Spleen (tissue), 13 donors: ENCODE measurements at places on chromosomes 2 and 18.

DNA sequence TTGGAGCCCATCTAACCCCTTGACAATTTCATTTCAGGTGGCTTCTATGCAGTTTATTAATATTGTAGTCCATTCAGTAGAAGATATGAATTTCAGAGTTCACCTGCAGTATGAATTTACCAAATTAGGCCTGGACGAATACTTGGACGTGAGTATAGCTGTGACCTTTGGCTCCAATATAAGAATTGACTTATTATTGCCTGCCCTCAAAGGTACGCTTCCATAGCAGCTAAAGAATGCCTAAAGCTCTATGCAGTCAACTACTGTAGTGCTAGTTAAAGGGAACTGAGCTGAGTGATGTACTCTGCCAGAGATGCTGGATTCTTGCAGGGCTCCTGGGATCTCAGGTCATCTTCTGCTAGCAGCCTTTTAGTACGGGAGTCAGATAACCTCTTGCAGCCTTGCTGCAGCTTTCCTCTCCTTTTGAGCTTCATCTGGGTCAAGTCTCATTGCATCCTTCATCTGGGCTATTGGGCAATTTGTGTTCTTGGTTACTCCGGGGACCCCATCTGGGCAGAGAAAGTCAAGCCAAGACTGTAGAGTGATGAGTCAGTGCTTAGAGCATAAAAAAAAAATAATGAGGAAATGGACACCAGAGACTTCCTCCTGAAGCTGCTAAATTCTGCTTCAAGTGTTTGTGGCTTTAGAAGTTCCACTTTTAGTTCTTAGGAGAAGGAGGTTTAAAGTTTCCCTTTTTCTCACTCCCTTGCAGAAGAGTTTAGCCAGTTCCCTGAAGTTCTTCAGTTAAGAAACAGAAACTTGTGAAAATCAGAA, 105.6 kb downstream of the PRPF40A start:
- DNase-seq, result no peak

DNA sequence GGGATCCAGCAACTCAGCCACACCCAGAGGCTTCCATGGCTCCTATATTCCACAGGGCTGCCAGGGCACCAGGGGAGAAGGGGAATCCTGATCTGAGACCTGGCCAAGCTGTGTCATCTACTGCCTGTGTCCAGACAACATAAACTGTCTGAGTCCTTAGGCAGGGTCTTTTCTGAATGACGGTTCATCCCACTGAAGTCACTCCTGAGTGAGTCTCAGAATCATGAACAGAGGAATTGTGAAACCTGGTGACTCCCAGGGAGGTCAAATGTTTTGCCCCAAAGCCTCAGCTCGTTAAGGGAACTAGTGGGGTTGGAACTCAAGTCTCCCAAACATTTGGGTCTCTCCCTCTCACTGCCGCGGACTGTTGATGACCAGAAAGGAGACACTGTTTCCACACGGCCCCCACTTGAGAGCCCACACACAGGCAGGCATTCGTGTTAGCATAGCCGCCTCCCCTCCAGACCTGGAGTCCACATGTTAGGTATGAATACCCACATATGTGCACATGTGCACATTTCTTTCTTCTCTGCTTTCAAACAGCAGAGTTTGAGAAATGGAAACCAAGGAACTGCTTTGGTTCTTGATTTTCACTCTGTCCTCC, 125.0 kb upstream of the MSH6 start:
- no peak for DNase-seq

- DNase-seq, result no peak
These were observed 120.9 kb upstream of the SMIM21 start for GRCh38 chr18:75548353-75548905.

GRCh38 chr2:30026091-30027055, 105.0 kb upstream of the ALK start:
- DNase-seq, result no peak

GRCh38 chr18:3916082-3916481, 466.1 kb downstream of the TGIF1 start:
- DNase-seq, result no peak

GRCh38 chr2:29729401-29729800, 192.0 kb downstream of the ALK start:
- DNase-seq, result no peak

- DNase-seq, result no peak
These were observed 28.4 kb upstream of the RHOB start for GRCh38 chr2:20418519-20418918.

- DNase-seq, result no peak
These were observed 639.7 kb upstream of the SYT4 start for GRCh38 chr18:43916984-43917383.

DNA sequence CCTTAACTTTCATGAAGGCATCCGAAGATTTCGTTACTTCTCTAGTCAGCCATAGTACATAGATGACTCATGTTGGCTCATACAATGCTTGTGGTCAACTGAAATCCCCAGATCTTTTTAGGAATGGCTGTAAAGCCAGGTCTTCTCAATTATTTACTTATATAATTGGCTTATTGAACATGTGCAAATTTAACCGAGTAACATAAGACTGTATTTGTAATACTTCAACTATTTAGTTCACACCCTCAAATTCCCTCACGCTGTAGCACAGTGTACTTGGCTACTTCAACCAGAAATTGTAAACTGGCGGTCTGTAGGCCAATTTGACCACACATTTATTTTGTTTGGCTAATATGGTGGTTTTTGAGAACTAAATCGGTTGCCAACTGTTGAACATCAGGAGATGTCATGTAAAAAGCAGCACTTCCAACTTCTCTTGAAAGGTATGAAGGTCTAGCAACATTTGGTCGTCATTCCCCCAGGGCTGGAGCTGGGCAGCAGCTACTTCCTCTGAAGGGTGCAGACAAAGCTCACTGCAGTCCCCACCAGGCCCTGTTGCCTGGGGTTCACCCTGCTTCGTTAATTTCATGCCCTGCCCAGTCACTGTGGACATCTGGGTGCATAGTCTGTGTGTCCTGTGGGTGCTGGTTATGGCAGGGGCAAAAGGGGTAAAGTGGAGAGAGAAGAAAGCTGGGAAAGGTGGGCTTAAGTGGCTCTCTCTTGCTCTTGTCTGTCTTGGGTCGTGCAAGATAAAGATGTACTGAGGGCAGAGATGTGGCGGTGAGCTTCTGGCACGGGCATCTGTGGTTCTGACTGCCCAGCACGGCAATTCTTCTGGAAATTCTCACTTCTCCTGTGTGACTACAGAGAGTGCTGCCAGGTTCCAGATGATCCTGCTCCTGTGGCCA, 3.2 kb upstream of the SH3RF3 start:
- DNase-seq, result no peak

DNA sequence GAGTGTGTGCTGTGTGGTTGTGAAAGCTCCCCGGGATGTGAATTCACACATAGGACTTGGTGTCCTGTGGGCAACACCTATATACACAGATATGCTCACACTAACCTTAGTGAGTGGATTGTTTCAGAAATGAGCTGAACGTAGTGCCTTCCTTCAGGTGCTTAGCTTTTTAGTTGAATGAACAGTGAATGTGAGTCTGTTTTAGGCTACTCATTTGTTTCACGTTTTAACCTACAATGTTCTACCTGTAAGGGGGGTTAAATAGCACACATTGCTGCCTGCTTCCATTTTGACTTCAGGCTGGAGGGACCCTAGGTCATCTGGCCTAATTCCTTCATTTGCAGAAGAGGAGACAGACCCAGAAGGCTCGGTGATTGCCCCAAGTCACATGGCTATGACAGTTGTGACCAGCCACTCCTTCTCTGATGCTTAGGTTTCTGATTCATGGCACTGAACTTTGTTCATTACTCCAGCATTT, 1.0 kb downstream of the PLEK start:
- no peak for DNase-seq

- no peak for DNase-seq
These were observed 1.6 kb upstream of the KDSR start for GRCh38 chr18:63368611-63369010.

DNA sequence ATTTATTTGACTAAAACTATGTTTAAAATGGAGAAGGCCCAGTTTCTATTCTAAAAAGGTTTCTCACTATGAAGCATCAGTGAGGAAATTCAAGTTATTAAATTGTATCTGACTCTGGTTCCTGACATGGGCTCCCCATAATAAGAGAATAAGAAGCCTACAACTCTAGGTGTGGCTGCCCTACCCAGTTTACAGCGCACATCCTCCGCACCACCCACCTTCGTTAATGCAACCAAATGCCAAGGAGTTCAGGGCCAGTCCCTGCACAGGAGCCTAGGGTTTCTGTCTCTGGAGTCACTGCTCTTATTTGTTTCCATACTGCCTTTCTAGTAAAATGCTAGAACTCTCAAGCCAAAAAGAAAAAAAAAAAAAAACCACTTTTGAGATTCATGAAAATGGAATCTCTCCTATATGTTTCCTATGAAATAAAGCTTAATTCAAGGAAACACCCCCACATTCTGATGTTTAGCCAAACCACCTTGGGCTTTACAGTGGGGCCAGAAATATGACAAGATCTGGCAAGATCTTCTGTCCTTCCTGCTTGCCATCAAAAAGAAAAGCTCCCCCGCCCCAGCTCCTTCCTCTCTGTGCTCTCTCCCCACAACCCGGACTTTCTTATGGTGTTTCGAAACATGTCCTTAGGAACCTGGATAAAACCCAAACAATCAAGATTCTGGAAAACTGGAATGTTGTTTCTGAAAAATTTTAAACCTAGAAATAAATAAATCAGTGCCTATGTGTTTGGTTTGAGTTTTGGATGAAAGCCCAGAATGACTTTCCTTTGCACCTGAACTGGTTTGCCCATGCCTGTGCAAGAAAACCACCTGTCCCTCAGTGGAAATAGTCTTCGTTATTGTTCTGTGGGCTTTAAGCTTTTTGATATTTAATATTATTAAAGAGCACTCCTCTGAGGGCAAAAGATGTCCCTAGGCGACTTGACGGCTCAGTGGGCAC, 136.7 kb downstream of the SP3 start:
- no peak for DNase-seq

GRCh38 chr2:80050246-80050645, 254.3 kb downstream of the LRRTM1 start:
- DNase-seq, result no peak

DNA sequence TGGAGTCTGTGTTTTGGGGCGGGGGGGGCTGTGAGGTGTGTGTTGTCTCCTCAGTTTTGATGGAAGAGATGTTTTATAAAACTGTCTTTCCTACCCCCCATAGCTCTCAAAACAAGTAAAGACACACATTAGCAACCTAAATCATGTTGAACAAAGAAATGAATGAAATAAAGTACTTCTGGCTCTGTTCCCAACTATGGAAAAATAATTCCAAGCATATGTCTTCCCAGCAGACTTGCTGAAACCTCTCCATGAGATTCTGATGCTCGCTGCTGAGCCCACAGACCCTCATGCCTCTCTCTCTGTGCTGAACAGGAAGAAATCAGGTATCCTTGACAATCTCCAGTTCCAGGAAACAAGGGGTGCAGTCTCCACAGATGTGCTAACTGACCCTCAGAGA, 226.7 kb upstream of the KLHL29 start:
- DNase-seq, result no peak

- DNase-seq, result no peak
These were observed 18.8 kb upstream of the MREG start for GRCh38 chr2:216031960-216032689.

DNA sequence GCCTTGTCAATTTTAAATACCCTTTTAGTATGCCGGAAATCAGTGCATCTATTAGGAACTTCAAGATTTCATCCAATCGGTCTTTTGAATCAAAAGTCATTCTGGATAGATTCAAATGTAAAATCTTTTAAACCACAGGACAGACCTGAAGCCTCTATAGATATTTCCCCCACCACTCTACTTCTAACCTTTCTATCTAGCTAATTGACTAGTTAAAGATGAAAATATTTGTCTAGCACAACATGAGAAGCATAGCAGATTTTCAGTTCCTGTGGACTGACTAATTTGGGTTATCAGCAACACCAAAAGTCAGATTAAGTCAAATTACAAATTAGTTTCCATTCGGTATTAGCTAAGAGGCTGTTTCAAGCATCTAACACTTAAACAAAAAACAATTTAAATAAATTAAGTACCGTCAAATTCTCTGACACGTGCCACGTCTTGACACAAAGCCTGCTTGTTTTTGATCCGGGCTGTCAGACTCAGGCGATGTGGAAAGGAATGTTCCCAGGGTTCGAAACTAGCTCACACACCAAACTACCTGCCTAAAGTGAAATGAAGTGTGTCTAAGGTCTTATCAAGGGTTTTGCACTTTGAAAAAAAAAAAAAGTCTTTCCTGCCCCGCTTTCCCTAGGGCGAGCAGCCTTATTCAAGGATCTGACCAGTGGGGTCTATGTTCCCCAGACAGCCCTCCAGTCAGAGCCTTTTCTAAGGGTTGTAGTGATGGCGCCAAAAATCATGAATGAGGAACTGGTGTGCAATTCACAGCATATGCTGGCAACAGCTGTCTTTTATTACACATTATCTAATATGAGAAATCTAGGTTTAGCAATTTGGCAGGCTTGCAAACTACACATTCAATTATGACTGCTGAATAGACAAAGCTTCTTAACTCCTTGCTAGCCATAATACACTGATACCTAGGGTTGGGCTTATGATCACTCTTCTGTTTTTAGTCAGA, 4.7 kb downstream of the CYTIP start:
- DNase-seq, result no peak

GRCh38 chr18:40250236-40250635, 1704.8 kb upstream of the PIK3C3 start:
- no peak for DNase-seq

DNA sequence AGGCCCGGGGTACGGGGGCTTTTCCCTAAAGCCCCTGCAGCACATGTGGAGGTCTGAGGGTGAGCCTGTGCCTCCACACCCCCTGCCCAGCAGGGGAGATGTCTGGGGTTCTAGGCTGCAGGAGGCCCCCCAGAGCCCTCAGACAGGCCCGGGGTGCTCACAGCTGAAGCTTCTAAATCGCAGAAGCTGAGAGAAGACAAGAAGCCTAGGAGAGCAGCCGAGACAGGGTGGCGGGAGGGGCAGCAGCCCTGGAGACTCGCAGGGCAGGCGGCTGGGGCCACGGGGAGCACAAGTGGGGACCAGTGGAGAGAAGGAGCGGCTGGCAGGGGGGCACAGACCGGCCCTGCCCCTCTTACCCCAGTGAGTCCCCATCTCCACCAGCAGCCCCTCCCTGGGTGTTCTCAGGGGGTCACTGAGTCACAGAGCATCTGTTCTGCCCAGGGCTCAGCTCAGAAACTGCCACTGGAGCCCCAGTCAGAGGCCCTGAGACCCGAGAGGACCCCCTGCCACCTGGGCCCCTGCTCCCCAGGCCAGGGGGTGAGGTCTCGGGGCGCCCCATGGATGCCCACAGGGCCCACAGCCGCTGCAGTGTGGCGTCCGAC, 26.1 kb downstream of the GPC1 start:
- DNase-seq, result peak; percentile 68
